ENCODE measurements at places on chromosomes 2 and 18.

DNA sequence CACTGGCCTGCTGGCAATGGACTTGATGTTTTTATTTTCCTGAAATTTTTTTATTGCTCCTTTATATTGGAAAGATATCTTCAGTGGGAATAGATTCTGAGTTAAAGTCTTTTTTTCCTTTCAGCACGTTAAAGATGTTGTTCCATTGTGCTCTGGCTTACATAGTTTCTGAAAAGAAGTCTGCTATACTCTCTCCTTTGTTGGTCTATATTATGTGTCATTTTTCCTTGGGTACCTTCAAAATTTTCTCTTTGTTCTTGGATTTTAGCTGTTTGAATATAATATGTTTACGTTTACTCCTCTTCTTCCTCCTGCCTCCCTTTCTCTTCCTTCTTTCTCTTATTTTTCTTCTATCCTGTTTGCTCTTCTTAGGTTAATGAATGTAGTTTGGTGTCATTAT is 105.5 kb downstream of the CAPN13 start:
- DNase-seq = no peak

DNA sequence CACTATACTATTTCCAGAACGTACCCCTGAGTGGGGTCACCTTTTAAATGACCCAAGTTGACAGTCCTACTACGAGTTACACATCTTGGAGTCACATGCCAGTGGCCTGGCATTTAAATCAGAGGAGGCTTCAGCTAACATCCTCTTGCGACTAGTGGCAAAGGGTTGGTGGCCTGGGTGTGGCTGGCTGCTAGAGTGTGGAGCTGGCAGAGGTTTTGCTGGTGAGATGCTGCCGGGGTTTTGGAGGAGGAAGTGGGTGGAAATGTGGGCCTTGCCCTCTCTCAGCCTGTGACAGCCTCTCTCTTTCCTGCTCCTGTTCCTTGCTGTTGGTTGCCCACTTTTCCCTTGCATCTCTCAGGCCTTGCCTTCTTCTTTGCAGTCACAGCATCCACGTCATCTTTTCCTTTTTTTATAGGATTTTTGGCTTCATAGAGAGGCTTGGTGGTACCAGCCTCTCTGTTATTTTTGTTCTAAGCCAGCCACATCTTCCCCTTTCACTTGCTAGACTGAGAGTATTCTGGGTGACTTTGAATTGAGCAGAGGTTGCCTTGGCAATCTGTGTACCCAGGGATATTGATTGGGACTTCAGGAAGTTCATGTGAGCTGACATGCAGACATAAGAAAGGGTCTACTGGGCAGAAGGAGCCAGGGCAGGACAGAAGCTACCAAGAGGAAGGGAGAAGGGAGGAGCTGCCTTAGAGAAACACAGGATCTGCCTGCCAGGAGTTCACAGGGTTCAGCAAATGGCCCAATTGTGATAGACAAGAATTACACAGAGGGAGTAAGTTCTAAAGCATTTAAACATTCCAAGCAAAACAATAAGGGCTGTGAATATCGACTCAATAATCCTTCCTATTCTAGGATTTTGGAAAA is 55.4 kb downstream of the CDC42EP3 start:
- DNase-seq = peak; percentile 58

- no peak for DNase-seq
Measured at GRCh38 chr18:1147730-1148129, 243.1 kb downstream of the ADCYAP1 start.

GRCh38 chr18:5513947-5514346 is 29.9 kb downstream of the EPB41L3 start:
- DNase-seq = no peak

- DNase-seq = no peak
Measured at GRCh38 chr2:180002198-180002770, 4.8 kb downstream of the CWC22 start.

Measured in stimulated activated naive CD8-positive, alpha-beta T cell treated with anti-CD3 and anti-CD28 coated beads, Interleukin-15, Interleukin-2, amounts not matched to agents 100 U/mL and 50 U/mL, for 24 hours (primary cell).